ENCODE measurements at places on chromosomes 12 and 14.

- no peak for DNase-seq
Measured at GRCh38 chr12:72028966-72029365, 90.3 kb downstream of the TPH2 start.

DNA sequence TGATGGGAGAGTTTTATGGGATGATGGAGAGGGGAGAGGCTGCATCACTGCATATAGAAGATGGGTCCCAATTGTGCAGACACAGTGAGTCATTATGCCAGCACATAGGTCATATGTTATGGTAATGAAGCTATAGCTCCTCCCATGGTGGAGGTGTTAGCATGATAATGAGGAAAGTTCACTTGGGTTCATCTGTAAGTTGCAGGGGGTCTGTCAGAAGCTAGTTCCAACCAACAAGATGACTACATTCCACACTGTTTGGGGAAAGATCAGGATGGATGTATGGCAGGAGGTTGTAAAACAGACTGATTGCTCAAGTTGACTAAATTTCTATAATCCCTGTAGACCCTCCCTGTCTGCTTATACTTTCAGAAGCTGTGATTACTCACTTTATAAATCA, 561.3 kb downstream of the C12orf50 start:
- DNase-seq: no peak

DNA sequence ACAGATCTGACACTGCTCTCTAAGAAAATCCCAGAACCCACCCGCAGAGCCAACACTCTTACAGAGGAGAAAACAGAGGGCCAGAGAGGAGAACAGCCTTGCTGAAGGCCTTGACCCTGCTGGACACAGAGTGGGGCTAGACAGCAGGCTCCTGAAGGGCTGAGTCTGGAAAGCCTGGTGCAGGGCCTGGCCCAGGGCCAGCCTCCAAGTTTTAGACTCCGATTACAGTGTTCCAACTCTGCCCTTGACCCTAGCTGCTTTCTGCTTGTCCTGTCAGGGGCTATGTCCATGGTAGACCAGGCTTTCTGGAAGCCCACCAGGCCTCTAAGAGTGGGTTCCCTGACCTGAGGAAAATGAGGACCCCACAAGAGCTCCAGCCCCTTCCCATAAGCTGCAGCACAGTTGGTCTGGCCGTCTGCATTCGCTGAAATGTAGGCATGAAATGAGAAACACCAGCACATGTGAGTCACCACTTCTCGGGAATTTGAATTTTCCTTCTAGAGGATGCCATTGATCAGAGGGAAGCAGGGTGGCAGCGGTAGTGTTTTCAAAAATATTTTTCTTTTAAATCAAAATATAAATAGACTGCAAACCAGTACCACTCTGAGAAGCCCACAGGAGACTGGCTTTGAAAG, 154.4 kb downstream of the CALM1 start:
- DNase-seq: no peak

DNA sequence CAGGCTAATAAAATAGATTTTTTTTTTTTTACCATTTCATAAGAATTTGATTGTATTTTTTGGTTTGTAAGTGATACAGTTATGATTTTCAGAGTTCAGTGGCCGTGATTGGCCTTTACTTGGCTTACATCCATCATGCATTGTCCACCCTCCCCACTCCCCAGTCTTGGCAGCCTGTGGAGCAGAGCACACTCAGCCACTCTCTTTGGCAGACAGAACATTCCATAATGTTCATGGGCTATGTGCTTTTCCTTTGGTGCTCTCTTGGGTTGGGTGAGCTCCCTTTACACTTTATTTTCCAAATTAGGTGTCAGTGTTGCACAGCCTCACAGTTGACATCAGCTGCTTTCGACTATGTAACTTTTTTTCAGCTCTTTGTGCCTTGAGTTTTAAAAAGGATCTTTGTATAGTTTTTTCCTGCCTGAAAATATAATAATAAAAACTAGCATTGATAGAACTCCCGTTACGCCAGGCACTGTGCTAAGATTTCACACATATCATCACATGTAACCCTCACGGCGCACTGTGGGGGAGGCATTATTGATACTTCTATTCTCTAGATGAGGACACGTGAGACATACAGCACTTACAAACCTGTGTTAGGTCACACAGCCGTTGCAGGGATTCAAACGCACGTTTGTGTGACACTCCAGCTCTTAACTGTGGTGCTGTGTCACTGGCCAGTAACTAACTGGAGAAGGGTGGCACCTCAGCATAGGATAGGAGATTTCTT, 21.5 kb downstream of the SUDS3 start:
- no peak for DNase-seq

- DNase-seq: no peak
Measured at GRCh38 chr12:105939181-105939721, 199.5 kb downstream of the NUAK1 start.

GRCh38 chr12:53495903-53496751, 3.1 kb downstream of the MAP3K12 start:
- DNase-seq: no peak

- no peak for DNase-seq
Measured at GRCh38 chr12:12979126-12979525, 20.9 kb downstream of the HEBP1 start.

- no peak for DNase-seq
Measured at GRCh38 chr14:72706485-72706884, 187.4 kb downstream of the DPF3 start.

DNA sequence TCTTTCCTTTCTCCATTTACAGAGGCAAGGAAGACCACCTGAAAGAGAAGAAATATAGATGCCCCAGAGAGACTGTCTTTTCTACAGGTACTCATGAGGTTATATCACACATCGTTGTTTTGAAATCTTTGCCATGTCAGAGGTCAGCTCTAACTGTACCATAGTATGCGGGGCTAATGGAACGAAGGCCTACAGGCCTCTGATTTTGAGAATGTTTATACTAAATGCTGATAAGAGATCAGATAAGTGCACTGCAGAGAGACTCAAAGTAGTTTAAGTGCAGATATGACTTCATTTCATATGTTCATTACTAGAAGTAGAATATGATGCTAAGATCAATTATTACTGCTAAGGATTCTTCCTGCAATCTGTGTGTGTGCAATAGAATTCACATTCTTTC, 1005.0 kb downstream of the GALC start:
- DNase-seq: no peak

DNA sequence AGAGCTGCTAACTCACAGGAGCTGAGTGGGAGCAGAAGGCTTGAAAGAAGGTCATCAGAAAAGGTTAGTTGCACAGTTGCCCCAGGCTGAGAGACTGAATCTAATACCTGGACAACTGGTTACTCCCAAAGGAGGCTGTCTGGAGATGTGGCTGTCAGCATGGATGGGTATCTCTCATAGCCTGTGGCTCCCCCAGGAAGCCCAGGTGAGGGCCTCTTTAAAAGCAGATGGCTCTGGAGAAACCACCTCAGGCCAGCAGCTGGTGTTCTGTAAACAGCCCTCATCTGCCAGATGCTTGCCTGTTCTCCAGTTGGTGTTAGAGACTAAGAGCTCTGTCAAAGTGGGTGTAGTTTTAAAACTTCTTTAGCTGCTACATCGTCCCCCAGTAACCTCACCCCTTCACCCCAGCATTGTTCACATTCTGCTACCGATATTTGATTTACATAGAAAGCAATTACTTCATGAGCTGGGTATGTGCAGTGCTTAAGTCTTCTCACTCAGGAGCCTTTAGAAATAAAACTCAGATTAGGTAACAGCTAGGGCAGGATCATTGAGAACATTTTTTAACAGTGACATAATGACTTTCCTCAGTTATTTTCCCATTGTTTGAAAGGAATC, 25.8 kb downstream of the DACT1 start:
- no peak for DNase-seq

DNA sequence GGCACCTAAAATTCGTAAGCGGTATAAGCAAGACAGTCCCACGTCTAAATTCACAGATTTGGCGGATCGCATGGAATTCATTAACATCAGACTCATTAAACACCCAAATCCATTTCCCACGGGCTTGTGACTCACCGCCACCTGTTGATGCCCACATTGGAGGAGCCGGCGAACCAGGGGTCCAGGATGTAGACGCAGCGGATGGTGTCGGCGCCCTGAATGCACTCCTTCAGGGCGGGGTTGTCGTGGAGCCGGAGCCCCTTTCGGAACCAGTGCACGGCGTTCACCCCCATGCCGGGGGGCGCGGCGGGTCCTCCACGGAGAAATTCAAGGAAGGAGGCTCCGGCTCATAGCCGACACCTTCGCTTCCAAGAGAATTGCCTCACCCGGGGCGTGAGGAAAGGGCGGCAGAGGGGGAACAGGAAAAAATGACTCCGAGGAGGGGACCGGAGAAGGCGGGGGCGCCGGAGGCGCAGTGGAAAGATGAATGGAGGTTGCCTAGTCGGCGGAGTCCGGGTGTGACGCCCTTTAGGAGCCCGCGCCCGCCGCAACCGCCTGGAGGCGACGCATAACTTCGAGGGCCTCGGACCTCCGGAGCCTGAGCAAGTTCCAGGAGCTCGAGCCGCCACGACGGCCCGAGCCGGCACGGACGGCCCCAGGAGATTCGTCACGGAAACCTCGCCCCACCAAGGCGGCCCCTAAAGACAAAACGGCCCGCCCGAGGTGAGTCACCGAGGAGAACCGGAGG, 506 bp downstream of the CRY1 start:
- peak; percentile 43 for DNase-seq
